ENCODE measurements at places on chromosomes 11 and 22.

DNA sequence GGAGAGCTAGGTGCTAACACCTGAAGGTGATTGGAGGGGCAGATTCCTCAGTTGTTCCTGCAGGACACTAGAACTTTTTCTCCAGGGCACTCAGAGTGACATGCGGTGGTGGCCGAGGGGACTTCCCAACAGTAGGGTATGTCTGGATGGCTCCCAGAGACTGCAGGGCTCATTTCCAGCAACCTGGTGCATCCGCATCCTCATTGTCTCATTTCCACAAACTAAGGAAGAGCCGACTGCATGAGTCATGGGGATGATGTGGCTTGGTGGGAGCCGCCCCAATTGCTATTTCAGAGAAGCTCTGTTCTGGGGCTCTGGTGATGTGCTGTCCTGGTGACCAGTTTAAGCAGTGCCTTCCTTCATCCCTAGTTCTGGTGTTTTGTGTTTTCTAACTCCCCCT lies 2.8 kb upstream of the ROBO4 start:
- no peak for DNase-seq

GRCh38 chr11:129643031-129643721 lies 172.5 kb upstream of the TMEM45B start:
- no peak for DNase-seq

- no peak for DNase-seq
Measured at GRCh38 chr11:109956124-109956793, 136.9 kb upstream of the ZC3H12C start.

GRCh38 chr11:67494371-67495233 lies 10.6 kb downstream of the PITPNM1 start:
- no peak for DNase-seq

DNA sequence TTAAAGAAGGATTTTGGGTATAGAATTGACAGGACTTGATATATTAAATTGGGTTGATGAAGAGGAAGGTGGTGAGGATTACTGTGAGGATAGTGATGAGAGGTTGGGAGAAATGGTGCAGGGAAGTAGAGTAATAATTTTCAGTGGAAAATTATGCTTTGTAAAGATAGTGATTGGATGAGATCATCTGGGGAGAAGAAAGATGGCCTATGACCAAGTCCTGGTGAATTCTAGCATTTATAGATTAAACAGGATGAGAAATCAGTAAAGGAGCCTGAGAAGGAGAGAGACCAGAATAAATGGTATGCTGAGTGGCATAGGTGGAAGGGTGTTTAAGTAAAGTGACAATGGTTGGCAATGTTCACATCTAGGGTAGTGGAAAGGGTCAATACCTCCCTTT lies 15.0 kb downstream of the IPO7 start:
- no peak for DNase-seq

GRCh38 chr11:99142237-99142636 lies 121.5 kb downstream of the CNTN5 start:
- no peak for DNase-seq

GRCh38 chr22:38830026-38830844 lies 13.6 kb downstream of the NPTXR start:
- DNase-seq: no peak

- no peak for DNase-seq
Measured at GRCh38 chr11:111303461-111303860, 5.1 kb downstream of the POU2AF3 start.

GRCh38 chr11:9047964-9048523 lies 43.4 kb downstream of the SCUBE2 start:
- DNase-seq: no peak

DNA sequence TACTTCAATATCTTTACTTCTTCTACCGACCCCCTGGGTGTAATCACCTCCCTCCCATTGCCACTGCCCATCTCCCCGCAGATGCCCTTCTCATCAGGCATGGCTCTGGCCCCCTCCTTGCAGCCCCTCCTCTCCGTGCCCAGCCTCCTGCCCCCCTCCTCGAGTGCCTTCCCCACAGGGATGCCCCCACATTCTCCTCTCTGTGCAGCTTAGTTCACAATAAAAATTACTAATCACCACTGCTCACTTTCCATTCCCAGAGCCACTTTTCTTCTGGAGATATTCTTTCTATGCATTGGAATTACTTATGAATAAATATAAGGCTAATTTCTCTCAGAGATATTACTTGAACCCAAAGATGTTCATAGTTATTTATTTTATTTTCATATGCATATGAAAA lies 22.1 kb downstream of the IFITM10 start:
- DNase-seq: no peak

DNA sequence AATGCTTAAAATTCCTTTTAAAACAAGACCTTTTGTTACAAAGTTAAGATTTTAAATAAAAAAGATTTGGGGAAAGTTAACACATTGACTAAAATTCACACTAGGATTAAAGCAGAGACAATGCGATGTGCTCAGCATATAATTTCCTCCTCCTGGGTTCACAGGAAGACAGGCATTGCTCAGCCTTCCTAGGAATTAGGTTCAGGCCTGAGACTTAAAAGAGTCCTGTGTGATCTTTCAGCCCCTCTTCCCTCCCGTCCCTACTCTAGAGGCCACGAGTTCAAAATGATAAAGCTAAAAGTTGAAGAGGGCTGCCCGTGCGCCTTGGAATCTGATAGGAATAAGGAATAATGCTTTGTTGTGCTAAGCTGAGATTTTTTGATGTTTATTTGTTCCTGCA lies 218.6 kb downstream of the KIRREL3 start:
- no peak for DNase-seq

- DNase-seq: no peak
Measured at GRCh38 chr11:86136538-86136937, 67.7 kb upstream of the PICALM start.

DNA sequence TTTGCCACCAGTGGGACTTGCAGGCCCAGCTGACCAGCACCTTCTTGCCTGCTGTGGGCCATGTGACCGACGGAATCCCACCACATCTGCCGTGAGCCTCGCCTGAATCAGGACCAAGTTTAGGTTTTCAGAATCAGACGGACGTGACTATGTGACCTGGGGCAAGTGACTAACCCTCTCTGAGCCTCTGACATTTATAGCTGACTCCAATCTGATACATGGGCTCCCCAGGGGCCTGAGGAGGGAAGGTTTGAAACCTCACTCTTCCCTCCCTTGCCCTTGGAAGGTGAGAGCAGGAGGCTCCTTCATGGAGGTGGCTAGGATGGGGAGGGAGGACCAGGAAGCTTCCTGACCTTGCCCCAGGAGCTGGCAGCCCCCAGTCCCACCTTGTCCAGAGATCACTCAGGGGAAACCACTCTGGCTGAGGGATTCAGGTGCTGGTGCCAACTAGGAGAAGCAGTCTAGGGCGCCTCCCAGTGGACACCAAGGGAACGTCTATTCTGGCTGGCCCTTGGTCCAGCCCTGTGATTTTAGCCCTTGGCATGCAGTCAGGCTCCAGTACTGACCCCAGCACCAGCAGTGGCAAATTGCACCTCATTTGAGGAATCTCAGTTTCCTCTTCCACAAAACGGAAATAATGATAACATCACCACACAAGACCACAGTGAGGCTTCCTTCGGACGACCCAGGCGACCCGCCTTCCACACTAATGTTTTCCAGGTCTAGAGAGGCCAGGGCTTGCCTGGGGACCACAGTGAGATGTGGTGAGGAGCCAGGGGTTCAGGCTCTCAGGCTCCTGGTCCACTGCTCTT lies 47.2 kb upstream of the SYT7 start:
- no peak for DNase-seq

- DNase-seq: no peak
Measured at GRCh38 chr11:93570759-93571413, 27.7 kb upstream of the SMCO4 start.

DNA sequence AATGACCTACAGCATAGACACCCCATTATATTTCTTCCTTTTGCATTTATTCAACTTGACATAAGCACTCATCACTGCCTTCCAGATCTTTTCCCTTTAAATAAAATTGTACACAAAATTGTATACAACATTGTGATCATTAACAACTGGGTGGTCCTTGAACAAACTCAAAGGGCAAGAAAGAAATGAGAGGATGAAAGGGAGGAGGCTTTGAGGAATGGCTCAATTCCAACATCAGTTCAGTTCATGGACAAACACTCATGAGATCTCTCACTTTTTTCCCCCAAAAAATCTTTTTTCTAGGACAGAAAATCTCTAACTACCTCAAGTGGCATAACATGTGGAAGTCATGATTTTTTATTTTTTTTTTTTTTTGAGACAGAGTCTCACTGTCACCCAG lies 113.7 kb downstream of the PLEKHA7 start:
- no peak for DNase-seq

DNA sequence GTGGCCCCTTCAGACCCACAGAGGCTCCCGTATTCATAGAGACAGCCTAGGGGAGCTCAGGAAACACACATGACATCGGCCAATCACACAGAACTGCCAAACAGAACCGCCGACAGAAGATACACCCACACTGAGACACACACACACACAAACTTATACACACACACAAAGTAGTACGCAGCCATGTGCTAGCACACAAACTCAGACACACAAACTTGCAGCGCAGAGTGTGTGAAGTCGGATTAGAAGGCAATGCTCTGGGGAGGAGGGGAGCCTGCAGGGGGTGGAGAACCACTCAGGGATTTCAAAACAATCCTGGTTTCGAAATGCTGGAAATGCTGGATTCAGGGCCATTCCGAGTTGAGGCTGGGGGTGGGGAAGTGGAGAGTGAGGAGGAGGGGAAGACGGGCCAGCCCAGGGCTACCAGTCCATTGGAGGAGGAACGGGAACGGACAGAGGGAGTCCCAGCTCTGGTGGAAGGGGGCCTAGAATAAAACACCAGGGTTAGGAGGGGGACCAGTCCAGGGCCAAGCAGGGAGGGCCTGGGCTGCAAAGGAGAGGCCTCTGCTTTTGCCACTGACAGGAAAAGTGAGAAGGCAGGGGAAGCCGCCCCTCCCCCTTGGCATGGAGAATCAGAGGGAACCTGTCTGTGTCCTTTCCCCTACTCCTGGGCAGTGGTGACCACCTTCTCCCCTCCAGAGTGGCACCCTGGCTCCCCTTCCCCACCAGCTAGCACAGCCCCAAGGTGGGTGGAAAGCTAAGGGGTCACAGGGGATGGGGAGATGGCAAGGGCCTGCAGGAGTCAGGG lies 4.4 kb downstream of the BCL9L start:
- no peak for DNase-seq

DNA sequence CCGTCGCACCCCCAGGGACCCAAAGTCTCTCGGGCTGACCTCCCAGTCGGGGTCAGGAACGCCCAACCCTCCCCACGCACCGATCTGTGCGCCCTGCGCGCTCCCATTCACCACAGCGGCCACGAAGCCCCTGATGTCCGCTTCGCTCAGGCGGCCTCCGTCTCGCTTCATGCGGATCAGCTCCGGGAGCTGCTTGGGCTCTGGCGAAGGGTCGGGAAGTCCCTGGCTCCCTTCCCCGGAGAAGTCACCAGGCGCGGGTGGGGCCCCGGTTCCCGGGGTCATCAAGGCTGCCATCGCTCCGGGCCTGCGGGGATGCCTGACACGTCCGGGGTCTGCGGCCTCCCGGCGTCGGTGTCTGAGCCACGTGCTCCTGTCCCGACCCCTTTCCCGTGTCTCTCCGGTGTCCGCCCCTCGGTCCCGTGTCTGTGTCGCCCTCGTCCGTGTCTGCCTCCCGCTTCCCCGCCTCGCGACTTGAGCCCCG lies 356 bp downstream of the TYMP start:
- no peak for DNase-seq

- no peak for DNase-seq
Measured at GRCh38 chr22:48547971-48548370, 1279.7 kb downstream of the BRD1 start.

DNA sequence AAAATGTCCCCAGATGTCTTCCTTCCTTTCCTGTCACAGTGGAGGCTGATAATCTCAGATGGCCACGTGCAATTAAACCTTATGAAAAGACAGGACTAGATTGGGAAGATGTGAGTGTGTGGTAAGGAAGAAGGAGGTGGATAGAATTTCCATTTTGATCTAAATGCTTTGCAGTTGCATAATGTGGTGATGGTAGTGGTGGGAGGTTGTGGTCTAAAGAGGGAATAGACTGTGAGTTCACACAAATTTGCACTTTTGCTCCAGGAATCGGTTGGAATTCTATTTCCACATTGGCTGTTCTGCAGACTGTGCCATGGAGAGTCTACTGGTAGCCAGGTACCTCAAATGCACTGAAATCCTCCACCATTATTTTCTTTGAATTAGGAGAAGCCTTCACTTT lies 93.3 kb downstream of the ZBTB16 start:
- DNase-seq: no peak

- no peak for DNase-seq
Measured at GRCh38 chr11:124582565-124582964, 12.8 kb downstream of the OR8A1 start.

DNA sequence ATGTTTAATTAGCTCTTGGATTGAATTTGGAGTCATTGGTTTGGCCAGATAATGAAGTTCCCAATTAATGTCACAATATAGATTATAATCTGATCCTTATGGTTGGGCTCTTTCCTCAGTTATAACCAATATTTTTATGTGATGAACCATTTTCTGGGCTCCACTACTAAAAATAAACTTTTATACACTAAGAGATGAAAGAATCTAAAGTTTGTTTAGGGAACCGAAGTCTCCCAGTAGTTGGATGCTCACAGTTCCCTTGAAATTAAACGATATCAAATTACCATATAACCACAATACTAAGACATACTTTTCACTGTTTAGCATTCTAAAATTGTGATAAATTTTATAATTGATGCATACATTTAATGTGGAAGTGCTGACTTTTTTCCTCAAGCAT lies 47.0 kb upstream of the ARHGAP42 start:
- no peak for DNase-seq

GRCh38 chr11:94131718-94132115 lies 3.1 kb downstream of the PANX1 start:
- no peak for DNase-seq

- no peak for DNase-seq
Measured at GRCh38 chr22:23527971-23528740, 51.9 kb downstream of the IGLL1 start.

- no peak for DNase-seq
Measured at GRCh38 chr22:33717694-33718396, 202.4 kb downstream of the LARGE1 start.

- no peak for DNase-seq
Measured at GRCh38 chr11:13685461-13686108, 17.1 kb downstream of the FAR1 start.

DNA sequence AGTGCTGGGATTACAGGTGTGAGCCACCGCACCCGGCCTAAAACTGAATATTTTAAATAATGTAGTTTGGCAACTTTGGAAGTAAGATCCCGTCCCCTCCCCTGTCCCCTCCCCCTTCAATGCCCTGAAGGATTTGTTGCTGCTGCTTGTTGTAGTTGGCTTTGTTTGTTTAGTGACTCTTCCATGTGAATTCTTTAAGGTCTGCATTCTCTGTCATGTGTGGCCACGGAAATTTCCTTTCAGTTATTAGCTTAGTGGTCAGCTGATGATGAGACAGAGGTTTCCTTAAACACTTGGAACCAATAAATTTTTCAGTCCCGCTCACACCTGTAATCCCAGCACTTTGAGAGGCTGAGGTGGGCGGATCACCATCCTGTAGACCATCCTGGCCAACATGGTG lies 109.9 kb downstream of the MPPED1 start:
- no peak for DNase-seq

GRCh38 chr22:29747832-29748231 lies 19.0 kb downstream of the ZMAT5 start:
- DNase-seq: no peak

GRCh38 chr11:132586801-132587200 lies 945.5 kb downstream of the OPCML start:
- DNase-seq: no peak

GRCh38 chr11:127651175-127651887 lies 650.8 kb upstream of the KIRREL3 start:
- no peak for DNase-seq

All from NCI-H1417 treated with DMSO at 0.1 percent for 48 hours (cell line).